HS-27A (cell line): ENCODE measurements at places on chromosomes 2 and 18.

DNA sequence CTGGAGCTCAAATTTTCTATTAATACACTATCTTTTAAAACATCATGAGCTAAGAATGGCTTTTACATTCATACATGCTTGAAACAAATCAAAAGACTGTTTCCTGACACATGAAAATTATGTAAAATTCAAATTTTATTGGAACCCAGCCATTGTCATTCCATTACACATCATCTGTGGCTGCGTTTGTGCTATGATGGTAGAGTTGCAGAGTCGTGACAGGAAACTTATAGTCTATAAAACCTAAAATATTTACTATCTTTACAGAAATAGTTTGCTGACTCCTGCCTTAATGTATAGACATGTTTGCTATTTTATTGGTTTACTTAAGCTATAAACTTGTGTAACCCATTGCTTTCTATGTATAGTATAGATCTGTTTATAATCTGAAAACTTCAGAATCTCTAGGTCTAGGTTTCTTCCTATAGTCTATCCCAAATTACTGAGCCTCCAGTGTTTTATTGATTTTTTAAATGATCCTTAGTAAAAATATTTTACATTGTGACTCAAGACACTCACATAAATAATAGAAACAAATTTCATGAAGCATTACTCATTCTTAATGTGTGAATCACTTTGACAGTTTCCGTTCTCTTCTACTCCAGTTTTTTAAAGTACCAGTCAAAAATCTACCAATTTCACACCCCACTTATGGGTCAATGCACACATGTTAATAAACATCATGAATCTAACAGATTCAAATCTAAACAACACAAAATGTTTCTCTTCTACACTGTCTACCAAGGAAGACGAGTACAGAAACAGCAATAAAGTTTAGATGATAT, 26.4 kb upstream of the MRPL19 start:
- peak; percentile 58 for DNase-seq

DNA sequence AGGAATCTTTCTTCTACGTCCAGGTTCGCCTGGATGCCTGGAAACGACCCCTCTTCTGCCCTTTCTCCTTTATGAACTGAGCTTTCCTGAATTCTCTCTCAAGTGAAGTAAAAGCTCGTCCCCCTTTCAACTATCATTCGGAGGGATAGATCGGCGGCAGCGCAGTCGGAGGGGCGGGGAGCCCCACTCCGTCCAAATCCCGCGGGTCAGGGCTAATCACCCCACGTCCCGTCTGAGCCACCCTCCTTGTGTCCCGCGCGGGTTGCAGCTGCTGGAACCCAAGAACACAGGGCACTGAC, 367 bp downstream of the FBXO48 start:
- DNase-seq, result no peak

DNA sequence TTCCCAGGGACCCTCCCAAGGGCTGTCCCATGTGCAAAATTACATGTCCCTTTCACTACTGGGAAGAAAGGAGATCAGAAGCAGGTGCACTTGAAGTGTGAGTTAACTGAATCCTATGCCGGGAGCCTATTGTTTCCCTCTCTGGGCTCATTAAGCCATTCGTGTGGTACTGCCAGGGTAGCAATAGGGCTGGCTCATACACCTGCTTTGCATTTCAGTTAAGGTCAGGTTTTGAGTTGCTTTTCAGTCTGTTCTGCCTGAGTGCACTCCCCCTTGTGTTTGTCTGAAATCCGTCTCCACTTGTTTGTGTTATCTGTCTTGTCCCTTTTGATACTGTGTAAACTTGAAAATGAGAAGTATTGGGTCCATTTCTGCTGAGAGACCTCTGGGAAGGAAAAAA, 1232.6 kb upstream of the NRXN1 start:
- DNase-seq, result no peak

DNA sequence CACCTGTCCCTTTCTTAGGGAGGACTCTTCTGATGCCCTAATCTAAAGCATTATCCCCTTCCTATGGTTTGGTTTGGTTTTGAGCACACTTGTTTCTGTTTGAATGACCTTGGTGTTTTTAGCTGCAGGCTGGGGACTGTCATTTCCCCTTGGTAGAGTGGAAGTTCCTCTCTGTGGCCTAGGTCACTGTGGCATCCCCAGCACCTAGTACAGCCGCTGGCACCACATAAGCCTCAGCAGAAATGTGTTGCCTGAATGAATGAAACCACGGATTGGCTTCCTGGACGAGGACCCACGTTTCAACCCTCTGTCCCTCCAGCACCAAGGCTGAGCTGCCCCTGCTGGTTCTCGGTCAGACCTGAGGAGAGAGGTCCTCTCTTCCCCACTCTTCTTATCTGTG, 159.9 kb downstream of the CTIF start:
- no peak for DNase-seq

DNA sequence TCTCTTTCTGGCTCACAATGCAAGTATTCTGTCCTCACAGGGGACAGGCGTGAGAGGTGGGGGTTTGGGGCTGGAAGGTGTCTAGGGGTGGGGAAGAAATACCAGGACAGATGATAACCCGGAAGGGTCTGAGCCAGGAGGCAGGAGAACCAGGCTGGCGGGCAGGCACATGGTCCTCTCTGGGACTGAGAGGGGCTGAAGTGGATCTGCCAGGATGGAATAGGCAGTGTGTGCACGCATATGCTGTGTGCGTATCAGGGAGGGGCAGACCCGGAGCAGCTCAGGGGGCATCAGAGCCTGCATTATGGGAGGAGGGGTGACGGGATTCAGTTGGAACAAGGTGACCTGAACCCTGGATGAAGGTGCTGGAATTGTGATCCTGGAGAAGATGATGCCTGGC, 157.3 kb downstream of the DYSF start:
- DNase-seq, result no peak

- DNase-seq, result no peak
Observed at GRCh38 chr2:78989051-78989450, 36.5 kb upstream of the REG3G start.

DNA sequence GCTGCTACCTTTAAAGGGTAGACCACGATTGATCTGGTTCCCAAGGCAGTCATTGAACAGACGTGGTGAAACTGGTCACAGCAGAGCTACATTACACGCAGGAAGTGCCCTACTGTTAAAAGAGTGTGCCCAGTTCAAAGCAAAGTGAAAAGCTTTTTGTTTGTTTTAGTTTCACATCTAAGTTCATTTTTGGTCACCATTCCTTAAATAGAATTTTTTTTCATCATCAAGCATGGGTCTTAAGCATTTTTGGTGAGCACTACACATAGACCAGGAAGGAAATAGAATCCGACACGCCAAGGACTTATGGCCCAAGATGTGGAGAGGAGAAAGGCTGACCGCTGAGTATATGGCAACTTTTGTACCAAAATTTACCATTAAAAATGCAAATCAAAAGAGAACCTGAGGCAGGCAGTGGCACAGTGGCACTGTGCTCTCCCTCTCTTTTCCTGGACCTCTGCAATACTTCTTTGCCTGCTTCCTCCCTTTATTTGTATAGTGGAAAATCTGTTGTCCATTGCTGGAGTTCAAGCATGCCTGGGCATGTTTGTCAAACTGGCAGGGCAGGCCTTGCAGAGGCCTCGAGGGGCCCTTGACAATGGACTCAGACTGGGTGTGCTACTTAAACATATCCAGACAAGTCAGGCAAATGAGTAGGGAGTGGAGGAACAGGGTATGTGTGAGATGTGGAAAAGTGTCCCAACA, 42.6 kb upstream of the HNRNPA3 start:
- no peak for DNase-seq

GRCh38 chr2:120880381-120880780, 144.7 kb downstream of the GLI2 start:
- DNase-seq, result no peak

- DNase-seq, result no peak
Observed at GRCh38 chr2:119293254-119293653, 69.6 kb downstream of the STEAP3 start.

DNA sequence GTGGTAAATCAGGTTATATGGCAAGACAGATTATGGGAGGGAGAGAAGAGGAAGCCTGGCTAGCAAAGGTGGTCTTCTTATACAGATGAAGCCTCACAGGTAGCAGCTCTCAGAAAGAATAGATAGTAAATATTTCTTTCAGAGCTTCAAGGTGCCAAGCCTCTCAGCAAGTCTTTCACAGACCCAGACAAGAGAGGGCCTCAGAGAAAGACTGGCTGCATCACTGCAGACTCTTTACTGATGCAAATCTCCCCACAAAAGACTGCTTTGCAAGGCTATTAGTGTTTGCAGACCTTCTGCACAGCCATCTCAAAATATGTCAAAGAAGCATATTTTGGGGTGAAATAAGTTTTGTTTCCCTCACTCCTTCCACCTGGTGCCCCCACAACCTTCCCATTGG, 372.4 kb upstream of the RND3 start:
- DNase-seq, result no peak

GRCh38 chr18:74499633-74500032, 3.5 kb downstream of the CNDP2 start:
- DNase-seq, result no peak

- peak; percentile 51 for DNase-seq
Observed at GRCh38 chr18:56200381-56200911, 437.9 kb downstream of the TXNL1 start.

GRCh38 chr2:204110751-204111516, 174.4 kb downstream of the ICOS start:
- no peak for DNase-seq

DNA sequence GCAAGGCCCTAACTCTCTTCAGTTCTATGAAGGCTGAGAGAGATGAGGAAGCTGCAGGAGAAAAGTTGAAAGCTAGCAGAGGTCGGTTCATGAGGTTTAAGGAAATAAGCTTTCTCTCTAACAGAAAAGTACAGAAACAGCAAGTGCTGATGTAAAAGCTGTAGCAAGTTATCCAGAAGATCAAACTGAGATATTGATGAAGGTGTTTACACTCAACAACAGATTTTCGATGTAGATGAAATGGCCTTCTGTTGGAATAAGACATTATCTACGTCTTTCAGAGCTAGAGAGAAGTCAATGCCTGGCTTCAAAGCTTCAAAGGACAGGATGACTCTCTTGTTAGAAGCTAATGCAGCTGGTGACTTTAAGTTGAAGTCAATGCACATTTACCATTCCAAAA, 87.4 kb downstream of the PDCL3 start:
- no peak for DNase-seq
